ENCODE measurements at places on chromosomes 5 and 9.

DNA sequence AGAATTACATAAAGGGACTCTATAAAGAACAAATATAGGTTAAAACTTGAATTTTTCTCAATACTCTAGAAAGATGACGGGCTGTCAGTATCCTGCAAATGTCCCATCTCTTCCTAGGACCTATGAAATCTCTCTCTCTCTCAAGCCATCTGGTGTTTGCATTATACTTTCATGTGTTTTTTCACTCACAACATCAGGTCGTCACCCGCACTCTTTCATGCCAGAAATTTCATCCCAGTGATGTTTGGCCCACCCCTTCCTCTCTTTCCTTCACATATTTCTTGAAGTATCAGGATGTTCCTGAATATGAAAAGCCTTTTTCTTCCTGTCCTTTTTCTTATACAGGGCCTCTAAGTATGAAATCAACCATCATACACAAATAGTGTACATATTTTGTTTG is 63.3 kb upstream of the GAS1 start:
- no peak for DNase-seq

DNA sequence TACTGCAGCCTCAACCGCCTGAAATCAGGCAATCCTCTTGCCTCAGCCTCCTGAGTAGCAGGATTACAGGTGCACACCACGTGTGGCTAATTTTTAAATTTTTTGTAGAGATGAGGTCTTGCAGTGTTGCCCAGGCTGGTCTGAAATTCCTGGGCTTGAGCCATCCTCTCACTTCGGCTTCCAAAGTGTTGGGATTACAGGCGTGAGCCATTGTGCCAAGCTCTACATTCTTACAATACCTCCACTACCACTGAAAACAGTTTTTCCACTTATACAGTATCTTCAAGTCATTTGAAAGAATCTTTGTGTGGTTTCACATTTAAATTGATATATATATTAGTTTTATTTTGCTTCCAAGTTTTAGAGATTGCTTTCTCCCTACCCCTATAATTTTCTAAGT is 42.6 kb downstream of the LARP1 start:
- no peak for DNase-seq

GRCh38 chr9:99392986-99393385 is 170.9 kb downstream of the SEC61B start:
- DNase-seq = no peak

DNA sequence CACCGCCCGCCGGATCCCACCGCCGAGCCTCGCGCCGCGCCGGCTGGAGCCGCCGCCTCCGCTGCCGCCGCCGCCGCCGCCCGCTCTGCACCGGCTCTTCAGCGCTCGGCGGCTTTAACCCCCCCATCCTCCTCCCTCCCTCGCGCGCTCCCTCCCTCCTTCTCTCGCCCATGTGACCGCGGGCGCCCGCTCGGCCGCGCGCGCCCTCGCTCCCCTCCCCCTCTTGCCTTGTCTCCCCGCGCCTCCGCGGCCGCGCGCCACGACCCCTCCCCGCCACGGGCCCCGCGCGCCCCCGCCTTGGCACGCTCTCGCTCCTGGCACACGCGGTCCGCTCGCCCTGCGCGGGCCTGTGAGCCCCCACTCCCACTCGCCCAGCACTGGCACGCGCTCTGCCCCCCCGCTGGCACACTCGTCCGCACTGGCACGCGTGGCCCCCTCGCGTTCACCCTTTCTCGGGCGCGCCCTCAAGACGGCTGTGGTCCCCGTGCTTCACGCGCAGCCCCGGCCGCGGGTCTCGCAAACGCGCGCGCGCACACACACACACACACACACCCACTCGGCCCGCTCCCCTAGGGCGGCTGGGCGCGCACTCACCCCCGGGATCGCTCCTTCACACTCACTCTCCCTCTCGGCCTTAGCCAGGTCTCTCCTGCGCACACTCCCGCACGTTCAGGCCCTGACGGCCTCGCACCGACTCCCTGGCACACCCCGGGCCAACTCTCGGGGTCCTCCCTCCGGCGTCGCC is at the start of gene CNTFR:
Gene CNTFR (minus strand): TSS at position 89 of the 745 bp plus-strand sequence. CDS start 20,743 bp downstream, outside the sequence.
- DNase-seq = peak; percentile 38

GRCh38 chr9:94656200-94656599 is 16.9 kb upstream of the FBP1 start:
- DNase-seq = peak; percentile 38

DNA sequence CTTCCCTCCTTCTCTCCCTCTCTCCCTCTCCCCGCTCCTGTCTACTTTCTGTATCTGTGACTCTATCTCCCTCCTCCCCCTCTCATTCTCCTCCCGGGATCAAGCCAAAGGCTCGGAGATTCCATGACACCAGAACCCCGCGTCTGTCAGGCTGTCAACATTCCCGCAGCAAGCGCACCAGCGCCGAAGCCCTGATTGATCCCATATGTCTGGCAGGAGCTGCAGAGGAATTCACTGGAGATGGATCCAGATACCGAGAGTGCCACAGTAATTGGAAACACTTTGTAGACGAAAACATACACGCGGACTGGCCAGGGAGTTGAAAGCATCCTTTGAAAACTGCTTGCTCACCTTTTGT is 300 bp upstream of the SVEP1 start:
- DNase-seq = no peak

GRCh38 chr5:144944936-144945335 is 774.3 kb downstream of the KCTD16 start:
- DNase-seq = no peak

- no peak for DNase-seq
Measured at GRCh38 chr9:23907343-23907742, 81.3 kb upstream of the ELAVL2 start.

DNA sequence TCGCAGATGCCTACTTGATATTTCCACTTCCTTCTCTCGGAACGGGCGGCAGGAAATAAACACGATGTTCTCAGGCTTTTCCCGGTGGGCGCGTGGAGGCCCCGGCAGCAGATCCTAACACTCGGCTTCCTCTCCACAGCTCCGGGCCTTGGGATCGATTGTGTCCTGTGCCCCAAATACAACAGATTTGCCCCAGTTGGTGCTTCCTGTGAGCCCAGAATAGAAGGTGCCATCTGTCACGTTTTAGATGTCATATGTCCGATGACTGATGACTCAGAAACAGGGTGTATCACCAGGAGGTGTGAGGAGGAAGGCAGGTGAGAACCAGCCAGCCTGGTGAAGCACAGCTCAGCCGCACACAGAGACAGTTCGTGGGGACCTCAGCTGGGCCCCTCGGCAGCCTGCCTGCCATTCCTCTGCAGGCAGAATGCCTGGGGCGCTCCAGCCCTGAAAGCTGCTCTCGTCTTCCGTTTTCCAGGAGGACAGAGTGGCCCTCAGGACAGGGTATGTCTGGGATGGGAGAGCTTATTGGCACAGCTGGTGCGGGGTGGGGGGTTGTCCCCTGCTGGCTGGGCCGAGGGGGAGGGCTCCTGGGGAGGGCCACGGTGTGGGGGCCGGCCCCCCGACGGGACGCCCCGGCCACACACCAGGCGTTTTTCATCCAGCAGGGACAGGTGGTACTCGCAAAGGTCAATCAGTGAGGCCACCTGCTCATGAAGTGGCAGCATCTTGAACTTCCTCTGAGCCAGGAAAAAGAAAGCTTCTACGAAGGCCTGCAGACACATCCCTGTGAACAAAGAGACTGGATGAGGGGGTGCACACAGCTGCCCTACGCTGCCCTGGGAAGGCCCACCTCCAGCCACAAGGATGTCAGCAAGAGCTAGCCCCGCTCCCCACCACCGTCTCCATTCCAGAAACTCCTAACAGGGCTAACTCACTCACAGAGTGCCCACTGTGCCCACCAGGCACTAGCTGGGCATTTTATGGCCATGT is 171.0 kb downstream of the DAB2IP start:
- no peak for DNase-seq

- peak; percentile 64 for DNase-seq
Measured at GRCh38 chr5:169300468-169301385, at the start of gene SLIT3. SLIT3 (minus strand) TSS chr5:169301139; CDS start chr5:169300709, 430 bp downstream.

GRCh38 chr9:86604741-86605140 is 250.5 kb upstream of the TUT7 start:
- no peak for DNase-seq

- no peak for DNase-seq
Measured at GRCh38 chr5:164071671-164072070, 566.3 kb downstream of the MAT2B start.

- no peak for DNase-seq
Measured at GRCh38 chr9:109493648-109494047, 4.5 kb downstream of the PTPN3 start.

- DNase-seq = no peak
Measured at GRCh38 chr5:120083851-120084542, 380.1 kb upstream of the PRR16 start.

DNA sequence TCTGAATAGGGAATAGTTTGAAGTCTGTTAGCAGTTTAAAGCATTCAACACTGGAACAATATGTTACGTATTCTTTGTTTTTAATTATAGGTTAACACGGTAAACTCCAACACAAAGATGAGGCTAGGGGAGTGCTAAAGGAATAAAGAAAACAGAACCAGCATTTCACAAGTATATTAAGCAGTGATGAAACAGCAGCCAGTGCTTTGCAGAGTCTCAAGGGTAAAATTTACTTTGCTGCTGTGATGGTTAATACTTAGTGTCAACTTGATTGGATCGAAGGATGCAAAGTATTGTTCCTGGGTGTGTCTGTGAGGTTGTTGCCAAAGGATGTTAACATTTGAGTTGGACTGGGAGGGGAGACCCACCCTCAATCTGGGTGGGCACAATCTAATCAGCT is 30.0 kb upstream of the GSN start:
- DNase-seq = no peak

DNA sequence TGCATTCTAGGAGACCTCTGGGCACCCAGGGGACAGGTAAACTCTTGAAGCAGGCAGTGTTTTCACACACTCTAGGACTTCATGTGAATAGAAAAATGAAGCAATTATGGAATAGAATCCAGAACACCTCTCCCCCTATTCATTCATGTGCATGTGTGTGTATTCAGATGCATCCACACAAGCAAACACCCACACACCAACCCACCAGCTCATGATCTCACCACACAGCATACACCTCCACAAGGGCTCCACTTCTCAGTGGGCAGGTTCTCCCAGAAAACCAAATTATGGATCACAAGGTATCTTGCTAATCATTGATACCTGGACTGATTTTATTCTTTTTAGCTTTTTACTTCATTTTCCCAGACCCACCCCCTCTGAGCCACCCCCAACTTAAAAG is 21.2 kb upstream of the HSD17B3 start:
- DNase-seq = no peak

DNA sequence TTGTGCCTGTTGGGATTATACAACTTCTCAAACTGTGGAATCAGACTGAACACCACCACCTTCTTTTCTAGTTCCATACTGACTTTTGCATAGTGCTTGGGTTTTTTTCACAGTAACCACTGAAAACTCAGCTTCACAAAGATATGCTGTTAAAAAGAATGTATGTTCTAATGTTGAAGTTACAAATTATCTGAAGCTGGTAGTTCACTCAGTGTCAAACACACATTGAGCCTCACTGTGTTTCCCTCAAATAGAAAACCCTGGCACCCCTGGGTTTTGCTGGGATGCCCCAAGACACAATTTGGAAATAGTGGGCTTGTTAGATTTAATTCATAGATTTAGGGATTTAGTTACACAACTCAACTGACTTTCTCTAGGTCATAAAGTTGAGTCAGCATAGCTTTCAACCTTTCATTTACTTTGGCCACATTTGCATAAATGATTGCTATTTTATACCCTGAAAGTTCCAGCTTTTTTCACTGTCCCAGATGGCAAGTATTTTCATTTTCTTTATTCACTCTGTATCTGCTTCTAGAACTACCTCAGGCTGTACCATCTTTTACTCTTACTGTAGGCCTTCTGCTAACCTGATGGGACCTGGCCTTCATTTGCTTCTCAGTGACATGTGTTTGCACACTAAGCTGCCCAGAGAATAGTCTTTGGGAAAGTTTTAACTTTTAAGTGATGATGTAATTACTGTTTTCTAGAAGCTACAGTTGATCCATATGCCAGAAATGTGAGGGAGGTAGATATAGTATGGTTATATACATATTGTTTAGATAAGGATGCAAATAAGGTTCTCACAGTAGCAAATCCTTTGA is 115.1 kb downstream of the CDC42SE2 start:
- DNase-seq = no peak

DNA sequence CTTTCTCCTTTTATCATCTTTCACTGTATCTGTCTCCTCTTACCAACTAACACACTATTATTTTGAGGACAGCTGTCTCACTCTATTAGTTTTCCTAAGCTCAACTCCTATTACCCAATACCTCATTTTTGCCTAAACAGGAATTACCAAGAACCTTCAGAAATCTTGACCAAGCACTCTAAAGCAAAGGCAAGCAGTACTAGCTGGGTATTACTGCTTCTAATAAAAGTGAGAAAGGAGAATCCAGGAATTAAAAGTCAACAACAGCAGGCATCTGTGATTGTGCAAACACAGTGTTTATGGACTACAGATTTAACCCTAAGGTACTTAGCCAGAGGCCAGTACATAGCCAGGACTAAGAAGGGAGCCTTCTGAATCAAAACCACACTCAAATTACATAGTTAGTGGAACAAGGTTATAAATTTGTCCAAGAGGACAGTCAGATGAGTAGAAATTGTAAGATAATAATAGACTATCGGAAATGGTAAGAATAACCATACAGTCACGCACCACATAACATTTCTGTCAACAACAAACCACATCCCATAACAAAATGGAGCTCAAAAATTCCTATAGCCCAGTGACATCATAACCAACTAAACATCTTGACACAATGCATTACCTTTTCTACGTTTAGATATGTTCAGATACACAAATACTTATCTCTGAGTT is 8.3 kb downstream of the RFX3 start:
- no peak for DNase-seq

DNA sequence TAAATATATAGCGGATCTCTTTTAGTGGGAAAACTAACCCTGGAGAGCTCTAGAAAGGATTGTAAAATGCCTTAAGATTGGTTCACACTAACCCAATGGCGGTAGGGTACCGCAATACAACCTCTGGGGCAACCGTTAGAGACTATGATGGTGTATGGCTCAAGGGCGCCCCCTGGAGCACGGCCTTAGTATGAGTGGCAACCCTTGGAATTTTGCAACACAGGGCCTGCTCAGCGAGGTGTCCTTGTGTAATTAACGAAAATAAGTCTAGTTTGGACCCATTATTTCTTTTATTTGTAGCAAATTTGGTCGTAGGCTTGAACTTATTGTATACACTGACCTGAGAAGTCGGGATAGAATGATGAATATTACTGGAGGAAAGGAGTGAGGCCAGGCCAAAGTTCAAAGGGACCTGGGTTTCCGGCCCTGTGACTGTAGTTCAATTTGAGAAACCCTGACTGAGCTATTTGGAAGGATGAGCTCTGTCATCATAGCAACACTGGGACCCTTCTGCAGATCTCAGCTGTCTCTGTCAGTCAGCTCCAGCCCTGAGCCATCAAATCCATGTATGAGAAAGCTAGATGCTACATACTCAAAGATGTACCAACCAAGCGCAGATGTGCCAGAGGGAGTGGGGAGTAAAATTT is 54.8 kb downstream of the CAMK4 start:
- peak; percentile 74 for DNase-seq

Measured in left colon (tissue), 2 donors.